ENCODE measurements at places on chromosomes 7 and 10.
A peak's percentile ranks its signal among the peaks of the same experiment; 100 is the strongest.

DNA sequence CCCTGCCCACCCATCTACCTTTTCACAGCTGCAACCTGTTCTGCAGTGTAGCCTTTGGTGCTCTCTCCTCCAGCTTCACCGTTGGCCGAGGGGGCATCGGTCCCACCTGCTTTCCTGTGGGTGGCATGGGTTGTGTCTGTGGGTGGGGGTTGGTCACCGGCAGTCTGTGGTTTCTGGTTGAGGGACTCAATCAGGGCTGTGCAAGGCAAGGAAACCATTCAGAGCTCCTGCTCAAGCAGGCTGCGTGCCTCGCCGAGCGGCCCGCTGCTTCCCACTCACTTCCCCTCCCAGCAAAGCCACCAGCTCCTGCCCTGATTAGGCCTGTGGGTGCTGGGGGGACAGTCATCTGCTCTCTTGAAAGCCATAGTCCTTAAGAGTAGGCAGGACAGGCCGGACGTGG, 9.8 kb downstream of the DNAJB12 start:
- DNase-seq, result no peak

DNA sequence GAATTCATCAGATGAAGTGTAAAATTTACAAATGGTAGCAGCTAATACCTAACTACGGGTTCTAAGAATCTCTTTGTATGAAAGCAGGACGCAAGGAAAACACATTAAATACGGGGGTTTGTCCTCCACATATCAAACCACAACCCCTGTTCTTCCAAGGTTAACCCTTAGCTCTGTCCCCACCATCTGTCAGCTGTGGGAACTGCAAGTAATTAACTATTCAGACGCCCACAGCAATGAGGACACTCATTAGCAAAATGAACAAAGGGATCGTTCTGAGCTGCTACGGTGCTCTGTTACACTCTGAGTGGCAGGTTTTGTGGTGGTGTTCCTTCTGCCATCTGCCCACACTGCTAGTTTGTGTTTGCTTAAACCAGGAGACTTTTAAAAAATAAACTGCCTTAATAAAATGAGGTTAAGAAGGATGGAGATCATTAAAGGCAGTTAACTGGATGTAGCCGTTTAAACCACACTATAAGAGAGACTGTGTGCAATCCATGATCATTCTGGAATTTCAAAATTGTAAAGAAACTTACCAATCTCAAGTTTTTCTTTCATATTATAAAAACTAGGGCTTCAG, 51.4 kb downstream of the C10orf67 start:
- DNase-seq, result peak; percentile 7

DNA sequence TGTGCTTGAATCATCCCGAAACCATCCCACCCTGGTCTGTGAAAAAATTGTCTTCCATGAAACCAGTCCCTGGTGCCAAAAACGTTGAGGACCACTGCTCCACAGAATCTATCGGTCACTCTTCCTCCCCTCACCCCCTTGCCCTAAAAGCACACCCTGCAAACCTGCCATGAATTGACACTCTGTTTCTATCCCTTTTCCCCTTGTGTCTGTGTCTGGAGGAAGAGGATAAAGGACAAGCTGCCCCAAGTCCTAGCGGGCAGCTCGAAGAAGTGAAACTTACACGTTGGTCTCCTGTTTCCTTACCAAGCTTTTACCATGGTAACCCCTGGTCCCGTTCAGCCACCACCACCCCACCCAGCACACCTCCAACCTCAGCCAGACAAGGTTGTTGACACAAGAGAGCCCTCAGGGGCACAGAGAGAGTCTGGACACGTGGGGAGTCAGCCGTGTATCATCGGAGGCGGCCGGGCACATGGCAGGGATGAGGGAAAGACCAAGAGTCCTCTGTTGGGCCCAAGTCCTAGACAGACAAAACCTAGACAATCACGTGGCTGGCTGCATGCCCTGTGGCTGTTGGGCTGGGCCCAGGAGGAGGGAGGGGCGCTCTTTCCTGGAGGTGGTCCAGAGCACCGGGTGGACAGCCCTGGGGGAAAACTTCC, 784 bp upstream of the SERPINE1 start:
- no peak for DNase-seq

DNA sequence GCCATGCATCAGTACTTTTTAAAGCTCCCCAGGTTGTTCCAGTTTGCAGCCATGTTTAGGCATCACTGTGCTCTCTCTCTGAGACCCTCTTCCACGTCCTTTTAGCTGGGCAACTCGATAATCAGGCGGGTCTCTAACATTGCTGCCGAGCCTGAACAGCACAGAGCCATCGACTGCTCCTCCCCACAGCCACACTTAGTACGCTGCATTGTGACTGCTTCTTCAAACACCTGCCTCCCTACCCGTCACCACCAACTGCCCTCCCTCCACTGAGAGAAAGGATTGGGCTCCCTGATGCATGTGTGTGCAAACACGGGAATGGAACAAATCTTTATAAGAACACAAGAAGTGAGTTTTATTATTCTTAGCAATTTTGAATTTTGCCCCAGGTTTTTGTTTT, 11.4 kb upstream of the TACR2 start:
- DNase-seq, result no peak
